ENCODE measurements at places on chromosomes 3 and 15. TPM values are rescaled to one million over a fixed set of nuclear protein-coding genes. Genes with fewer than 3 reads are reported as not detected.

- no peaks in the 10 kb centered on the region for H3K27me3 ChIP-seq
- H3K27ac ChIP-seq: no peak overlapping the region
Observed at GRCh38 chr3:150146991-150147761, 176.5 kb upstream of the PFN2 start.

DNA sequence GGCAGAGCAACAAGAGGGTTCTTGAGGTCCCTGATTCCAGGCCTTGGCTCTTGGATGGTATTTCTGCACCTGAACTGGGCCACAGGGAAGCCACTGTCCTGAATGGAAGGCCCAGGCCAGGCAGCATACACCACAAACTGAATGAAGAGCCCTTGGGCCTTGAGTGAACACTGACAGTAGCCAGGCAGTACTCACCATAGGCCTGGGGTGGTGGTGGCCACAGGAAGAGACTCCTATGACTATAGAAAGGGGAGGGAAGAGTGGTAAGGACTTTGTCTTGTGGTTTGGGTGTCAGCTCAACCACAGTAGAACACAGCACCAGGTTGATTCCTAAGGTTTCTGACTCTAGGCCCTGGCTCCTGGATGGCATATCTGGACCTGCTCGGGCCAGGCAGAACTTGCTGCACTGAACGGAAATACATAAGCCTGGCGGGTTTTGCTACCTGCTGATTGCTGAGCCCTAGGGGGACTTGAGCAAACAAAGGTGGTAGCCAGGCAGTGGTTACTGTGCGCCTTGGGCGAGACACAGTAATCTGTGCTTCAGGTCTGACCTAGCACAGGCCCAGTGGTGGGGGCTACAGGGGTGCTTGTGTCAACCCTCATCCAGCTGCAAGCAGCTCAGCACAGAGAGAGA lies 241.4 kb downstream of the ISL2 start:
- H3K27me3 ChIP-seq: no peaks in the 10 kb centered on the region
- no peak overlapping the region for H3K4me3 ChIP-seq
- H3K4me1 ChIP-seq: no peaks in the 10 kb centered on the region
- H3K36me3 ChIP-seq: peaks cover 24% of the 10 kb centered on the region
- no peak overlapping the region for H3K27ac ChIP-seq

DNA sequence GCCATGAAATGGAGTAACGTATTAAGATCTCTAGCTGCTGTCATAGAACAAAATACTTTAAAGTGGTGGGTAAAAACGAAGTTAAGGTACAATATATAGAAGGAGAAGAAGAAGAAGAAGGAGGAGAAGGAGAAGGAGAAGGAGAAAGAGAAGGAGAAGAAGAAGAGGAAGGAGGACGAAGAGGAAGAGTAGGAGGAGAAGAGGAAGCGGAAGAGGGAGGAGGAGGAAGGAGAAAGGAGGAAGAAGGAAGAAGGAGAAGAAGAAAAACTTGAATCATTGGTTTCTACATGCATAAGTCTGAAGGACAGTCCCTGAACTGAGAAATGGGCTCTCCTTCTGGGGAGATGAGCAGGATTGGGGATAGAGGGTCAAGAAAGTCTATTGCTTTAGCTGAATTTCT lies 22.4 kb downstream of the WWTR1 start:
- no peak overlapping the region for H3K27ac ChIP-seq
- no peak overlapping the region for H3K4me3 ChIP-seq
- H3K36me3 ChIP-seq: no peaks in the 10 kb centered on the region
- H3K4me1 ChIP-seq: peaks cover 4% of the 10 kb centered on the region
- DNase-seq: no peak

- peaks cover 5% of the 10 kb centered on the region for H3K36me3 ChIP-seq
- H3K4me3 ChIP-seq: no peak overlapping the region
- no peaks in the 10 kb centered on the region for H3K27me3 ChIP-seq
- H3K4me1 ChIP-seq: no peaks in the 10 kb centered on the region
Observed at GRCh38 chr3:159913712-159914414, 74.8 kb upstream of the IL12A start.

DNA sequence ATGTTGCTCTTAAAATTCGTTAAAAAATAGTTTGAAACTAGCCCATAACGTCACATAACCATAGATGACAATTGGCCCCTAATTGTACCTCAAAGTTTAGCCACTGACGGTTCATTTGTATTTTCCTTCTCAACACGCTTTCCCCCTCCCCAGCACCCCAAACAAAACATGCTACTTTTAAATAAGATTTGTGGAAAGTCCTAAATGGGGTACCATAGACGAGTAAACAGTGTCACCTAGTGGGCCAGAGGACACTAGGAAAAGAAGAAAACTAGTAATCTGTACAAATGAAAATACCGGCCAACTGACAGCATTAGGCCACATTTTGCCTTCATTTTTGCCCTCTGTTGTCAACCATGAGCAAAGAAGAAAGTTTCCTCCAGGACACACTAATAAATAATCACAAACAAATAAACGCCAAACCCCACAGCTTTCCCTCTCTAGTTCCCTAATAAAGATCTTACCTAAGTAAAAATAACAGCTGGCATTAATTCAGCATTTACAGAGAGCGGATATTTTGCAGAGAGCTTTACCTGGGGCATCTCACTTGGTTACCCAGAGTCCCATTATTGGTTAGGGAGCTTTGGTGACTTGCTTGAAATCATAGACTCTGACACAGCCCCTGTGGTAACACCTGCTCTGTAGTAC lies 175.1 kb upstream of the ATP11B start:
- H3K27ac ChIP-seq: no peak overlapping the region
- H3K4me1 ChIP-seq: peaks cover 21% of the 10 kb centered on the region

GRCh38 chr3:103170651-103171050 lies 735.8 kb downstream of the ZPLD1 start:
- H3K4me1 ChIP-seq: no peaks in the 10 kb centered on the region
- H3K36me3 ChIP-seq: no peaks in the 10 kb centered on the region
- no peak overlapping the region for H3K4me3 ChIP-seq
- peaks cover 1% of the 10 kb centered on the region for H3K27me3 ChIP-seq
- H3K27ac ChIP-seq: no peak overlapping the region

DNA sequence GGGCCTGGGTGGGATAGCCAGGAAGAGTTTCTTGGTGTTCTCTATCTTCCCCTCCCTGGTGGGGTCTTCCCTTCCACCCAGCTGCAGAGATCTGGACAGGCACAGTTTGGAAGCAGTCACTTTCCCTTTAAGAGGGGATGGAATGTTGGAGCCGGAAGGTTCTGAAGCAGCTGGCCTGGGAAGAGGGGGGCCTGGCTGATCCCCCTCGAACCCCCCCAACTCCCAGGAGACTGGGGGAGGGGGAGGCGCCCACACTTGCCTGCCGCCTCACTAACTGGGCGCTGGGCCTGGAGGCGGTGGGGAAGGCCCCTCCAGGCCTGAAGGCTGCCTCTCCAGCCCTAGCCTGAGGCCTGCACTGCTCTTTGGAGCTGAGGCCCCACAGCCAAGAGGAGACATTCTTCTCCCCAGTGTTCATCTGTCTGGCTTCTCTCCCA lies 1.4 kb downstream of the DVL3 start:
- H3K27me3 ChIP-seq: peaks cover 7% of the 10 kb centered on the region
- H3K4me3 ChIP-seq: peak overlapping the region; percentile 100
- peak; percentile 82 for DNase-seq

GRCh38 chr15:49842031-49842730 lies 221.3 kb downstream of the DTWD1 start:
- peaks cover 3% of the 10 kb centered on the region for H3K27me3 ChIP-seq
- DNase-seq: no peak
- no peaks in the 10 kb centered on the region for H3K4me1 ChIP-seq
- no peak overlapping the region for H3K27ac ChIP-seq

GRCh38 chr3:56869157-56869889 lies 67.6 kb upstream of the ARHGEF3 start:
- H3K36me3 ChIP-seq: no peaks in the 10 kb centered on the region
- no peaks in the 10 kb centered on the region for H3K4me1 ChIP-seq
- no peak overlapping the region for H3K4me3 ChIP-seq

- H3K4me3 ChIP-seq: no peak overlapping the region
- no peaks in the 10 kb centered on the region for H3K4me1 ChIP-seq
- peaks cover 6% of the 10 kb centered on the region for H3K36me3 ChIP-seq
- no peak overlapping the region for H3K27ac ChIP-seq
- peaks cover 3% of the 10 kb centered on the region for H3K27me3 ChIP-seq
Observed at GRCh38 chr3:183591881-183592521, 36.5 kb upstream of the KLHL6 start.

GRCh38 chr15:77014132-77015081 lies 19.5 kb downstream of the PSTPIP1 start:
- H3K36me3 ChIP-seq: no peaks in the 10 kb centered on the region
- no peak overlapping the region for H3K4me3 ChIP-seq
- no peak for DNase-seq
- peaks cover 9% of the 10 kb centered on the region for H3K4me1 ChIP-seq

DNA sequence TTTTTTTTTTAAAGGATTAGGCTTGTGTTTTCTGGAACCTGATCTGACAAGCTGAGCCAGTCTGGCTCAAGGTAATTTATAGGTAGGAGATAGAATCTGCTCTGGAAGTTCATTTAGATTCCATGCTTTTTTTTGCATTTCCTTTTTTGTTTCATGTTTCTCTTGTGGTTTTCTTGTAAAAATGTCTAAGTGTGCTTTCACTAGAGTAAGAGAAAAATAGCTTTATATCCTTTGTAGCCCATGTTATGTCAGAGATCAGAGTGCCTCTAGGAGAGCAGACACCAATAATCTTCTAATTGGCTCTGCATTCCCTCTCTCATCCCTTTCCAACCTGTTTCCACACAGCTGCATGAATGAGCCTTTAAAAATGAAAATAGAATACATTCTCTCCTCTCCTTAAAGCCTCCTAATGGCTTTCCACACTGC lies 389.8 kb upstream of the KCNMB2 start:
- H3K4me1 ChIP-seq: no peaks in the 10 kb centered on the region
- H3K36me3 ChIP-seq: no peaks in the 10 kb centered on the region
- no peak overlapping the region for H3K4me3 ChIP-seq
- H3K27ac ChIP-seq: no peak overlapping the region

DNA sequence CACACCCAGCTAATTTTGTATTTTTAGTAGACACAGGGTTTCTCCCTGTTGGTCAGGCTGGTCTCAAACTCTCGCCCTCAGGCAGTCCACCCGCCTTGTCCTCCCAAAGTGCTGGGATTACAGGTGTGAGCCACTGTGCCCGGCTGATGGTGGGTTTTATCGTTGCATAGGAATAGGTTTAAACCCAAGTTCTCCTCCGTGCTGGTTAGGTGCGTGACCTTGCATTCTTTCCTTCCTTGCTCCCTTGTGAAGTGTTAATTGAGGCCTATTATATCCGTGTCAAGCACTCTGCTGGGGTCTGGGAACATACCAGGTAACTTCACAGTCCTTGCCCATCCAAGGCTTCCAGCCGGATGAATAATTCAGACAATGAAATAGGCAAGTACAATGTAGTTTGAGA lies 19.3 kb upstream of the ETV5 start:
- no peak for DNase-seq
- no peaks in the 10 kb centered on the region for H3K36me3 ChIP-seq
- peaks cover 11% of the 10 kb centered on the region for H3K4me1 ChIP-seq
- no peak overlapping the region for H3K27ac ChIP-seq
- peaks cover 2% of the 10 kb centered on the region for H3K27me3 ChIP-seq
- H3K4me3 ChIP-seq: no peak overlapping the region

DNA sequence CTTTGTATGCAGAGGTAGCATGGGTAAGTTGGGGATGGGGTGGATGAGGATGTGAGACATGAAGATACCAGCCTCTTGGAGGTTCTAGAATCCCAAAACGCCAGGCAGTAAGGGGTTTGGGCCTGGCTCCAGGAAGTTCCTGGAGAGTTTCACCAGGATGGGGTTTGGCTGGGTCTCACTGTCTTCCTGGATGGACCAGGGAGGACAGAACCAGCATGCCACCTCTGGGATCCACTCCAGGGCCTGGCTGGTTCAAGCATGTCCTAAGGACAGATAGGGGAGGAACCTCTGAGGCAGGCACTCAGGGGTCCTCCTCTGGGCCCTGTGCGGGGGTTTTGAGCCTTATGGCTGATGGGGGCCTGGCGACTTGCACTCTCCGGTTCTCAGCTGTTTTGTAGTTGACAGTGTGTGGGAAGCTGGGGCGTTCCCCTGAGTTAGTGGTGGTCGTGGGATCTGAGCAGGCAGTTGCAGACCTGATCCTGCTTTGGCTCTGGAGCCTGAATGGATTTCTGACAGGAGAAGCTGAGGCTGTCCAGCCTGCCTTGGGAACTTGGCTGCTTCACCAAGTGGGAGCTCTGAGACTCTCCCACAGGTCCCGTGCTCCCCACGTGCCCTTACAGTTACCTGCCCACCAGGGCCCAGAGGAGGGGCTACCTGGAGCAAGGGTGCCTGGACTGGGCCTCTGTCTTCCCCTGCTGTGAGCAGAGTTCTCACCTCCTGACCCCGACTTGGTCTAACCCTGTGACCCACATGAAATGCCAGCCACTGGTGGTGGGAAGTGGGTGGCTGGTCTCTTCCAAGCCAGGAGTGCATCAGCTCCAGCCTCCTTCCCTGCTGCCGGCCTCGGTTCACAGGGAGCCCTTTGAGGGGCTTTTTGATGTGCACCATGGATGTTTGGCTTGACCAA lies 128.4 kb downstream of the EEFSEC start:
- no peak overlapping the region for H3K4me3 ChIP-seq
- H3K27me3 ChIP-seq: peaks cover 8% of the 10 kb centered on the region
- H3K27ac ChIP-seq: no peak overlapping the region
- no peak for DNase-seq

GRCh38 chr3:38001456-38002081 lies 11.0 kb downstream of the VILL start:
- H3K4me1 ChIP-seq: peaks cover 5% of the 10 kb centered on the region
- H3K4me3 ChIP-seq: no peak overlapping the region
- H3K36me3 ChIP-seq: no peaks in the 10 kb centered on the region

DNA sequence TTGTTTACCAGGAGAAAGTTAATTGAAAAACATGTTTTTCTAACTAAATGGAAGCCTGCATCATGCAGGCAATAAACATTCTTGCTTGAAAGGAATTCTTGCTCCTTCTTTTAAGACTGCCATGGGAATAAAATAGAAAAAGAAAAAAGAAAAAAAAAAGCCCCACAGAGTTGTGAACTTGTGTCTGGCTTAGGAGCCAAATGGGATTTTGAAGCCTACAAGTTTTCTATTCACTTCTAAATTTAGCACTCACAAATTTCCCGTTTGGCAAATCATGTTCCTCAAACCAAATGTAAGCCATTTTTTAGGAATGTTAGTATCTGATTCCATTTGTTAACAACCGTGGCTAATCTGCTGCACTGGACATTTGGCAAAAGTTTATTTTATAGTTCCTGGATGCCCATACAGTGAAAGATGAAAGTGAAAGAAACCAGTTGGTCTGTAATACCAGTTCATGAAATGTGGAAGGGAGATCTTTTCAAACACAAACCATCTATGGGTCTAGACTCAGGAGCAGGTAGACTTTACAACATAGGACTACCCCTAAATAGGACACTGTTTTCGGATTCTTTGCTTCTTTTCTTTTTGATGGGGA lies 133.8 kb upstream of the GMNC start:
- no peak overlapping the region for H3K4me3 ChIP-seq
- no peaks in the 10 kb centered on the region for H3K36me3 ChIP-seq
- no peak overlapping the region for H3K27ac ChIP-seq
- H3K27me3 ChIP-seq: peaks cover 1% of the 10 kb centered on the region

GRCh38 chr3:20108869-20109268 lies 68.6 kb downstream of the KAT2B start:
- H3K4me1 ChIP-seq: no peaks in the 10 kb centered on the region
- DNase-seq: no peak
- no peaks in the 10 kb centered on the region for H3K36me3 ChIP-seq
- H3K27ac ChIP-seq: no peak overlapping the region

GRCh38 chr3:139561255-139561817 lies 21.8 kb upstream of the RBP1 start:
- no peaks in the 10 kb centered on the region for H3K27me3 ChIP-seq
- no peak overlapping the region for H3K27ac ChIP-seq
- no peak overlapping the region for H3K4me3 ChIP-seq
- no peak for DNase-seq
- no peaks in the 10 kb centered on the region for H3K36me3 ChIP-seq

Gene SH2D7
- not detected for total RNA-seq

Gene ANKRD63
- not detected for total RNA-seq

Gene SLC24A5
- not detected for total RNA-seq

Gene KNG1
- not detected for total RNA-seq

Gene LRRC31
- total RNA-seq: not detected

Gene P2RY12
- total RNA-seq: not detected

Measured in glutamatergic neuron (in vitro differentiated cells).